ENCODE measurements at places on chromosomes 2 and 18.

GRCh38 chr18:13531681-13532325, 194.6 kb downstream of the FAM210A start:
- no peak for DNase-seq

- no peak for DNase-seq
Measured at GRCh38 chr2:181348107-181348837, 108.9 kb upstream of the ITGA4 start.

GRCh38 chr18:50611529-50611941, 51.6 kb downstream of the MAPK4 start:
- DNase-seq: no peak

DNA sequence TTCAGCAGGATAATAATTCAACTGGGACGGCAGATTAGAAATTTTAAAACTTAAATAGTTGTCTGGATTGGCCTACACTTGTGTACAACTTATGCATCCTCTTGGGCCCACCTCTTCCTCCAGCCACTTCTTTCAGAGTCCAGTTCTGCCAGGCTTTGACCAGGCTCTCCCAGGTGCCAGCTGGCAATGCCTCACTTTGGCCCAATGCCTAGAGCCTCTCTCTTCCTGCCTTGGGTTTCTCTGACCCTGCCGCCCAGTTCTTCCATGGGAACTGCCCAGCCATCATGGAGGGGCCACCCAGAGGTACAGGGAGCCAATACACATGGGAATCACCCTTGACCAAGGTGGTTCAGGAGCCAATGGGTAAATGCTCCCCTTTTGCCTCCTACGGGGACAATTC, 135.5 kb downstream of the IRS1 start:
- DNase-seq: no peak

DNA sequence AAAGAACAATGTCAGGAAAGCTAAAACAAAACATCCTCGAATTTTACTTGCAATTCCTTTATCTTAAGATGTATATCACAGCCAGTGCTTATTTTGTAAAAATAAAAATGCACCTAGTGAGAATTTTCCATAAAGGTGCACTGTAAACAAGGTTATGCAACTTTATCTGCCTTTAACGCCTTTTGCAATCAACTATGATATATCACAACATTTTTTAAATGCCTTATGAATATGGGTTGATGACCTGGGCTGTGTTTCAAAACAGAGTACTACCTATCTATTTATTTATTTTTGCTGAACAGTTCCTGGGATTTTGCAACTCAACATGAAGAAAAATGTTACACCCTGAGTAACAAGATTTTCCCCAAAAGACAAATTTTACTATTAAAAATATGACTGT, 869.8 kb downstream of the CPS1 start:
- no peak for DNase-seq

- no peak for DNase-seq
Measured at GRCh38 chr2:46068636-46069035, 228.6 kb upstream of the EPAS1 start.

DNA sequence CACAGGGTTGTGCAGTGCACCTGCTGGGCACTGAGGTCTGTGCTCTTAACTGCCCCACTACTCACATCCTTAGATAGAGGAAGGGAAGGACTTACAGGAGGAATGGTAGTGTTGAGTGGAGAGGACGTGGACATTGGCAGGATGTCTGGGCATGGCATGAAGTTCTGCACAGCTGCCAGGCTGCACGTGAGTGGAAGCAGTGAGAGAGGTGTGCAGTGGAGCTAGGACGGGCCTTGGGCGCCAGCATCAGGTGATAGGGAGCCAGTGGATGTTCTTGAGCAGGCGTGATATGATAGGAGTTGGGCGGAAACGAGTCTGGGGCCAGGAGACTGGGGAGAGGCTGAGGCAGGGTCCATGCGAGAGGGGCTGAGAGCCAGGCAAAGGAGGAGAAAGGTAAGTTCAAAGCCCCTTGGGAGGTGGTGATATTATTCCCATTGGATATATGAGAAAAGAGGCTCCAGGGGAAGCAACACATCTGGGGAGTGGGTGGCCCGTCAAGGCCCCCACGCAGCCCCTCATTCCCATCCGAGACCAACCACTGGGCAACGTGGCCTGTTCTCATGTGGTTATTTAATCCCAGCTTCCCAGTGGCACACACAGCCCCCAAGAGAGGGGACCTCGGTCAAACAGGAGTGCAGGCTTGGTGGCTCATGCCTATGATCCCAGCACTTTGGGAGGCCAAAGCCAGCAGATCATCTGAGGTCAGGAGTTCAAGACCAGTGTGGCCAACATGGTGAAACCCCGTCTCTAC, 45.7 kb upstream of the SNED1 start:
- DNase-seq: no peak

DNA sequence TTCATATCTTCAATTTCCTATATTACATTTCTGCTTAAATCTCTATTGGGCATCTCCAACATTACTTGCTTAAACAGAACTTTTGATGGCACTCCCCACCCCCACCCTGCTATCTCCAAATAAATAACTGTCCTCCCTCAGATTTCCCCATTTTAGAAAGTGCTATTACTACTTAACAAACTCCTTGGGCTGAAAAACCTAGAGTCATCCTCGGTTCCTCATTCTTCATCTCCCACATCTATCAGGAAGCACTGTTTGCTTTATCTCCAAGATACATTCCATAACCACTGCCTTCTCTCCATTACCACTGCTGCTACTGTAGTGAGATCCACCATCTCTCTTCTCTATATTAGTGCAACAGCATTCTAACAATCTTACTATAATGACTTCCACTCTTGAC, 150.4 kb upstream of the CYRIA start:
- DNase-seq: no peak

GRCh38 chr18:25672490-25672889, 320.5 kb upstream of the ZNF521 start:
- DNase-seq: no peak

- no peak for DNase-seq
Measured at GRCh38 chr2:1802469-1803216, 58.3 kb upstream of the PXDN start.

- DNase-seq: peak; percentile 48
Measured at GRCh38 chr2:96642564-96643360, at the start of gene FER1L5. TSS of gene FER1L5 (plus strand) at chr2:96642764. CDS start at chr2:96642837, 73 bp downstream.

- DNase-seq: peak; percentile 53
Measured at GRCh38 chr18:44423814-44424644, 256.7 kb upstream of the SETBP1 start.

- DNase-seq: no peak
Measured at GRCh38 chr2:216710551-216711301, 15.4 kb upstream of the IGFBP5 start.

DNA sequence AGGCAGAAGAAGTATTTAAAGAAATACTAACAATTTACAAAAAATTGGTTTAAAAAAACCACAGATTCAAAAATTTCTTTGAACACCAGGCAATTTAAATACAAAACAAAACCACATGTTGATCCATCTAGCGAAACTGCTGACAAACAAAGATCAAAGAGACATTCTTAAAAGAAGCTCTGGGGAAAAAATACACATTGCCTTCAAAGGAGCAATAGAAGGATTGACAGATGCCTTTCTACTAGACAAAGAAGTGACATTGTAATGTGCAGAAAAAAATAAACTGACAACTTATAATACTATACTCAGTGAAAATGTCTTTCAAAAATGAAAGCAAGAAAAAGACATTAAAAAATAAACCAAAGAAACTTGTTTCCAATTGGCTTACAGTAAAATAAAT, 12.6 kb upstream of the EIF2AK3 start:
- no peak for DNase-seq

DNA sequence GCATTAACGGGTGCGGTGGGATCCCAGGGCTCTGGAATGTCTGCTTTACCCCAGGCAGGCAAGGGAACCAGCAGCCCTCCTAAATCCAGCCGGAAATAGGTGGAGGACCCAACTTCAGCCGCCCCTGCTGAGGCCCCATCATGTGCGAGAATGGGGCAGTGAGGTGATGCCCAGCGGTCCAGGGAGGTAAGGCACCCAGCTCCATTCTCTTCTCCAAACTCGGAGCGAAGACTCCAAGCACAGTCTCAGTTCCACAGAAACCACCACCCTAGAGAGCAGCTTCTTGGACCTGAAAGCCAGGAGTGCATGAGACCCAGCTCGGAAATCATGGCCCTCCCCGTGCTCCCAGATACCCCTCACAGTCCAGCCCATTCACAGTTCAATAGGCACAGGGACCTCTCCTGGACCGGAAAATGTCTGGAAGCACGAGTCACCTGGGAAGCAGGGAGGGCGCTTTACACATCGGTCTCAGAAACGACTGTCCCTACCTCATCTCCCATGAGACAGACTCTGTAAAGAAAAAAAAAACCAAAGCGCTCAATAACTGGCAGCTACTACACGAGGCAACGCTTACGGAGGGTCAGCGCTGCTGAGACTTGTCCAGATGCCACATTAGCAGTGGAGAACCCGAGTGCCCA, 2.0 kb downstream of the SDC1 start:
- no peak for DNase-seq

DNA sequence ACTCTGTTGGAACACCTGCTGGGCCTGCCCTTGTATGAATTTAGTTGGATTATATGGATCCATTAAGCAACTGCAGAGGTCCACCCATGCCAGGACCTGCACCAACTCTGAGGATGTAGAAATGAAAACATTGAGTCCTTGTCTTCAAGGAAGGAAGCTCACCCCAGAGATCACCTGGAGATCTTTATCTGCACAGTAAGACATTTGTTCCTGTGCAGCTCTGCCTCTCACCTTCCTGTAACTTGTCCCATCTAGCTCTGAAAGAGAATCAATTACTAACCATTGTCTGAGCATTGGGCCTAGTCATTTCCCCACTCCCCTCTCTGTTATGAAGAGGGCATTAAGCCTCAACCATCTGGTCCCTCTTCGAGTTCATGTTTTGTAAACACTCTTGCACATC, 105.2 kb upstream of the YWHAQ start:
- DNase-seq: no peak

GRCh38 chr2:138610201-138610953, 108.8 kb downstream of the SPOPL start:
- DNase-seq: no peak

- DNase-seq: peak; percentile 52
Measured at GRCh38 chr2:68284896-68285295, 32.6 kb upstream of the PPP3R1 start.

DNA sequence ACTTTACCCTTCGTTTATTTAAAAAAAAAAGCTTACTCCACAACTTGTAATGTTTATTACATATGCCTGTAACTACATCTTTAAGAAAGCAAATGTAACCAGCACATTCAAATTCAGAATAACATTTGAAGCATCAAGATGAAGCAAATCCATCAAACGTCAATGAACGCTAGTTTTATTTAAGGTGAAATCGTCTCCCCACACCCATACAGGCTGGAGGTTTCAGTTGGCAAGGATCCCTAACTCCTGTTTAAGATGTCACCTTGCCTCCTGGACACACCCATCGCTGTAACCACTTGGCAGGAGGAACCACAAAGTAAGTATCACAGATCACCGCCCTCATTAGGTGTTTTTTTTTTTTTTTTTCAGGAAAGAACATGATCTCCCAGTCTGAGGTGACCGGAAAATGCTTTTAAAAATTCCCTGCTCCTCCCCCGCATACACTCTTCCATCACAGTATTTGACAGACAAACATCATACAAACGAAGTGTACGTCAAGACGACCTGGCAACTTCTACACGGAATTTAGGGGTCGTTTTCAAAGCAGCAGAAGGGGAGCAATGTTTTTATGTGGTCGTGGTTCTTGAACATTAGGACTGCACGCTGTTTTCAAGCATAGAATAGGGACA, 19.7 kb upstream of the STPG4 start:
- peak; percentile 71 for DNase-seq

DNA sequence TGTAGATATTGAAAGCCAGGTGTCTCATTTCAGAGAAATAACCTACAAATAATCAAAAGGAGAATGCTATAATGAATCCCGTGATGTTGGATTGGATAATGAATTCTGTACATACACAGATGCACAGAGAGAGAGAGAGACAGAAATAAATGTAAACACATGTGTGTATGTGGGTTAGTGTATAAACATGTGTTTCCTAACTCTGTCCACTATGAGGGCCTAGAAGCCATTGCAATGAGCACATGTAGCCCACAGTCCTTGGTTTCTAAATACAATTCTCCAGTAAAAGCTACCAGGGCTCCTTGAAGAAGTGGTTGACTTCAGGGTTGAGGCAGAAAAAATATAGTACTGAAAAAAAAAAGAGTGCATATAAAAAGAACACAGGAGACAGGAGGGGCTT, 109.5 kb downstream of the INHBB start:
- no peak for DNase-seq

GRCh38 chr2:122077114-122077513, 321.7 kb downstream of the TSN start:
- DNase-seq: no peak

DNA sequence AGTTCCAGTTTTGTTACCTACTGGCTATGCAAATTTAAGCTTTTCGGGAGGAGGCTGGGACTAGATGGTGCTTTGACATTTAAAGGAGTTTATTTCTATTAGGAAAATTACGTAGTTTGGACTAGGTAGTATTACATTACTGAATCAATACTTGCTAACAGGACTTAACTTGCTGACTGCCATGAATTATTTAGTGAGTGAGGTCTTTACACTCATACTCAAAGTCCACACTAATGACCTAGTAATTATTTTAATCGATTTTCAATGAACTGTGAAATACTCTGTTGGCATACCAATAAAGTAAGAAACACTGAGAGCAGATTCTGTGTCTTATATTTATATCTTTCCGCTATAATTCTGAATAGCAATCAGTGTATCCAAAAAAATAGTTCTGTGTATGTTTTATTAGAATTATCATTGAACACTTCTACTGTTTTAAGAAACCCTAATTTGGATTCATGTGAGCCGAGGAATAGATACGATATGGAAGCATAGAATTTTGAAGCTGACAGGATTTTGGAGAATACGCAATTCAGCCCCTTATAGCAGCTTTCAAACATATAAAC, 55.0 kb downstream of the CHST9 start:
- no peak for DNase-seq

- no peak for DNase-seq
Measured at GRCh38 chr2:29497375-29497774, 382.2 kb downstream of the CLIP4 start.

GRCh38 chr18:79485788-79486355, 90.1 kb downstream of the NFATC1 start:
- DNase-seq: no peak

DNA sequence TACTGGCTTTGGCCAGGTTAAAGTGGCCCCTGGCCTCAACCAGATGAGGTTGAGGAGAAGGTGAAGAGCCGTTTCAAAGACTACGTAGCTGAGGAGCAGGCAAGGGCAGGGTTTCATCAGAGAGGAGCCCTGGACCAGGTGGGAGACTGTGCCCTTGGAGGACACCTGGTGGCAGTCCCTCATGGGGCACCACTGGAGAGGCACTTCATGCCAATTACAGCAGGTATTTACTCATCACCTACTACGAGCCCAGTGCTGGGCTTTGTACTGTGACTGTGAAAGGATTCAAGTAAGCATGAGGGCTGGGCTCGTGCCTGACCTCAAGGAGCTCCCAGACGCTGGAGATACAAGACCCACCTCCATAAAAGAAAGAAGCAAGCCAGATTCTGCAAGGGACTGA, 37.6 kb downstream of the SMAD7 start:
- DNase-seq: peak; percentile 27

GRCh38 chr2:236352761-236353593, 88.8 kb upstream of the ASB18 start:
- no peak for DNase-seq

All from COR-L47 (cell line).